Neural cell (in vitro differentiated cells): ENCODE measurements at places on chromosomes 3 and 15. TPM values are rescaled to one million over a fixed set of nuclear protein-coding genes. Genes with fewer than 3 reads are reported as not detected.

Gene TRAT1
- 0.90 TPM in 1 of 2 replicates, not detected in the other for polyA plus RNA-seq

Gene PEX11A
- 13.6 and 18.1 TPM in 2 replicates for polyA plus RNA-seq

Gene SCG3
- polyA plus RNA-seq = 61.3 and 68.7 TPM in 2 replicates

Gene POLQ
- 0.10 and 0.16 TPM in 2 replicates for polyA plus RNA-seq

Gene SEC22C
- 82.4 and 93.6 TPM in 2 replicates for polyA plus RNA-seq

Gene SEMA6D
- 108 TPM in 2 replicates for polyA plus RNA-seq

Gene NEK10
- polyA plus RNA-seq = 17.6 and 29.7 TPM in 2 replicates

Gene EPHA6
- polyA plus RNA-seq = 0.56 and 0.78 TPM in 2 replicates

Gene LRRC49
- 117 and 141 TPM in 2 replicates for polyA plus RNA-seq

Gene STAG1
- polyA plus RNA-seq = 29.7 and 30.8 TPM in 2 replicates

Gene APOD
- not detected in 2 replicates for polyA plus RNA-seq

Gene CAMKV
- 293 and 316 TPM in 2 replicates for polyA plus RNA-seq

Gene LNP1
- polyA plus RNA-seq = 19.2 and 19.7 TPM in 2 replicates

Gene CMTM8
- polyA plus RNA-seq = not detected in 2 replicates

Gene P2RY1
- polyA plus RNA-seq = 1.7 and 3.0 TPM in 2 replicates

Gene GRK7
- polyA plus RNA-seq = 0.16 TPM in 1 of 2 replicates, not detected in the other

Gene GASK1A
- 1.6 TPM in 1 of 2 replicates, not detected in the other for polyA plus RNA-seq

Gene CHP1
- 19.6 and 24.0 TPM in 2 replicates for polyA plus RNA-seq

Gene UACA
- polyA plus RNA-seq = 0.10 and 5.1 TPM in 2 replicates

Gene GADL1
- not detected in 2 replicates for polyA plus RNA-seq

Gene LDHAL6B
- polyA plus RNA-seq = not detected in 2 replicates

Gene FSD2
- polyA plus RNA-seq = not detected in 2 replicates

Gene SMCO1
- polyA plus RNA-seq = not detected in 2 replicates

Gene C3orf49
- not detected in 2 replicates for polyA plus RNA-seq

Gene P2RY12
- not detected in 2 replicates for polyA plus RNA-seq

Gene CADPS
- polyA plus RNA-seq = 118 and 125 TPM in 2 replicates

Gene FRMD5
- 25.8 and 27.8 TPM in 2 replicates for polyA plus RNA-seq

Gene SENP7
- 264 and 273 TPM in 2 replicates for polyA plus RNA-seq

Gene CPLX3
- 0.27 and 0.66 TPM in 2 replicates for polyA plus RNA-seq

Gene LSAMP
- polyA plus RNA-seq = 89.6 and 93.6 TPM in 2 replicates

Gene EXD1
- 0.40 TPM in 1 of 2 replicates, not detected in the other for polyA plus RNA-seq

Gene OR5K3
- polyA plus RNA-seq = not detected in 2 replicates

Gene GPR171
- not detected in 2 replicates for polyA plus RNA-seq

Gene TMEM158
- 7.9 and 11.1 TPM in 2 replicates for polyA plus RNA-seq

Gene WDR93
- polyA plus RNA-seq = 0.41 TPM in 1 of 2 replicates, not detected in the other

Gene PTX3
- 0.57 and 3.6 TPM in 2 replicates for polyA plus RNA-seq

Gene ANKRD34C
- not detected in 2 replicates for polyA plus RNA-seq

Gene GOLGA6B
- not detected in 2 replicates for polyA plus RNA-seq

Gene ANKUB1
- polyA plus RNA-seq = not detected in 2 replicates

Gene KCNMB3
- polyA plus RNA-seq = 0.16 TPM in 1 of 2 replicates, not detected in the other

Gene SUCNR1
- polyA plus RNA-seq = not detected in 2 replicates

Gene EIF4A2
- 2,975 and 3,298 TPM in 2 replicates for polyA plus RNA-seq

Gene SAMD7
- polyA plus RNA-seq = not detected in 2 replicates

Gene GJD2
- 3.2 and 4.6 TPM in 2 replicates for polyA plus RNA-seq

Gene TERC
- polyA plus RNA-seq = not detected in 2 replicates

Gene KBTBD12
- not detected in 2 replicates for polyA plus RNA-seq

Gene SLC27A2
- 3.5 and 3.7 TPM in 2 replicates for polyA plus RNA-seq

Gene LRRC31
- not detected in 2 replicates for polyA plus RNA-seq

Gene VIPR1
- polyA plus RNA-seq = 1.6 and 5.0 TPM in 2 replicates

Gene RTP3
- polyA plus RNA-seq = not detected in 2 replicates

Gene ARRDC4
- polyA plus RNA-seq = 38.6 and 39.7 TPM in 2 replicates

Gene MORC1
- not detected in 2 replicates for polyA plus RNA-seq

Gene NUP210
- polyA plus RNA-seq = 8.2 and 14.4 TPM in 2 replicates
